ENCODE measurements at places on chromosomes 7 and 10. TPM values are rescaled to one million over a fixed set of nuclear protein-coding genes. Genes with fewer than 3 reads are reported as not detected.

Gene TCAF2
- total RNA-seq, result 7.3 TPM

Gene ADCY1
- total RNA-seq, result 0.51 TPM

Gene SYT15B
- 0.89 TPM for total RNA-seq

GRCh38 chr7:135672560-135673359, 10.4 kb downstream of the STMP1 start:
- peak; percentile 84 for DNase-seq

DNA sequence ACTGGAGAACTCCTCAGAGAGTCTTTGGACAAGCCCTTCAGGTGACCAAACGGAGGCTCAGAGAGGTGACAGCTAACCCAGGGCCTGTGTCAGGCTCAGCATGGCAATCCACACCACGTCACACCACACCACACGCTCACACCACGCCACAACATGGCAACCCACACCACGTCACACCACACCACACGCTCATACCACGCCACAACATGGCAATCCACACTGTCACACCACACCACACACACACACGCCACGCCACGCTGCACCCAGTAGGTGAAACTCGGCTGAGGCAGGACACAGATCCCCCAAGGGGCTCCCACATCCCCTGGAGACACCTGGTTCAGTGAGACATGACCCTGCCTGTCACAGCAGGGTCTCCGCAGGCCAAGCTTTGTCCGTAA, 107.3 kb downstream of the PDGFA start:
- DNase-seq, result no peak

- DNase-seq, result no peak
These were observed 2.7 kb downstream of the WASL start for GRCh38 chr7:123746055-123746454.

DNA sequence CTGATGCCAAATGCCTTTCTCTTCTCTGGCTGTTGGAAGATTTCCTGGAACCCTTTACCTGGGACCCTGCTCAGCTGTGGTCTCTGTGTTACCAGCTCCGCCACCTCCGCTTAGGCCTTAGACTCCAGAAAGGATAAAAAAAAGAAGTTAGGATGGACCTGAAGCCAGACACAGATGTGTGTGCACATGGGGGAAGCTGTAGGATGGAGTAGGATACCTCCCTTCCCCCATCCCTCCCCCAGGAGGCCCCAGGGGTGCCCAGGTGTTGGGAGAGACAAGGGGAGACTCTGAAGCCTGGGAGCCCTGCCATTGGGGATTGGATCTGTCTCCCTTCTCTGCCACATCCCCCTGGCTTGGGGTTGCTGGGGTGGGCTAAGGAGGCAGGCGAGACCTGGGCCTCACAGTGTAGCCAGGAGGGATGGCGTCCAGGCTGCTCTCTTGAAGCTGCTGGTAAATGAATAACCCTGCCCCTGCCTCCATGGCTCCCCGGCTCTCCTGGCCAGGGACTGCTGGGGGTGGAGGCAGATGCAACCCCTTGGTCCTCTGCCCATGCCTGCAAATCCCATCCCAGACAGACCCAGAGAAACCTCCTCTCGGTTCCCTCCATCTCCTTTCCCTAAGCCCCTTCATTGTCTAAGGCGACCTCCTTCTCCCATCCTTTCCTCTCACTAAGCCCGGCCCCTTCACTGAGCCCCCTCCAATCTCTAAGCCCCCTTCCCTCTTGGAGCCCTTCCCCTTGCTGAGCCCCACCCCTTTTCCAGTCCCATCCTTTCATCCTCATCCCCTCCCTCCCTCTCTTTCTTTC, 8.0 kb downstream of the CLDN3 start:
- no peak for DNase-seq

GRCh38 chr7:50314836-50315592, 10.5 kb downstream of the IKZF1 start:
- DNase-seq, result no peak

DNA sequence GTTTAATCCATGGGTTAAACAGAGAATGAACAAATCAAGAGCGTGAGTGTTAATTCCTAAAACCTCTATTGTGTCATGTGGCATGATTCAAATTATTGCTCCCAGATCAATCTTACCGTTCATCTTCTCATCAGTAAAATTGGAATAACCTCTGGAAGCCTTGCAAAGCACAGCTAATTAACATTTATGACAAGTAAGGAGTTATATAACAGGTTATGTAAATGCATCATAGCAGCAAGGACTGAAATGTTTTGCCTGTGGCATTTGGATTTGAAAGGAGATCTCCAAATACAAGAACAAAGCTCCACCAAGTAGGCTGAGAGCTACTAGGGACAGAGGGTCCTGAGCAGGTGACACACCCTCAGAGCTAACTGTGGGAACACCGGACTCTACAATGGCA, 502.9 kb upstream of the CELF2 start:
- DNase-seq, result no peak

- DNase-seq, result no peak
These were observed 13.2 kb downstream of the CWF19L1 start for GRCh38 chr10:100254191-100254590.
